ENCODE measurements at places on chromosomes 11 and 22.
A peak's percentile ranks its signal among the peaks of the same experiment; 100 is the strongest.

DNA sequence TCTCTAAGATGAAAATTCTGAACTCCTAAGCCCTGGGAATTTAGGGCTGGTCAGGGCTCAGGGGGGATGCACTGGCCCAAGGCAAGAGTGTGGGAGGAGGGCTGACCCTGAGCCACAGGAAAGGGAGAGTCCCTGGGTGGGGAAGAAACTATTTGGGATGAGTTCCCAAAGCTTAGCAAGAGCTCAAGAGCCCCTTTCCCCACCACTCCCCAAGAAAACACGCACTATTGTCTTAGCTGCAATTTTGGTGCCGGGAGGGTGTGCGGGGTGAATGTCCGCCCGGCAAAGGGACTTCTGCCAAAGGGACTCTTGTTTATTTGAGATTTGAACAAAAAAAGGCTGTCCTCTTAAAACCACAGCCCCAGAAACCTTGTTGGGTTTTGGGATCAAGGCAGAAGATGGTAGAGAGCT lies 37.0 kb downstream of the KIAA1671 start:
- DNase-seq: no peak

GRCh38 chr11:34575261-34575660 lies 45.6 kb upstream of the EHF start:
- DNase-seq: no peak

- no peak for DNase-seq
Measured at GRCh38 chr11:79940165-79940564, 499.3 kb upstream of the TENM4 start.

- no peak for DNase-seq
Measured at GRCh38 chr11:122599434-122599833, 56.1 kb upstream of the UBASH3B start.

GRCh38 chr22:48692734-48693376 lies 1134.8 kb downstream of the BRD1 start:
- DNase-seq: no peak

GRCh38 chr11:10236840-10237239 lies 57.2 kb downstream of the SBF2 start:
- no peak for DNase-seq

DNA sequence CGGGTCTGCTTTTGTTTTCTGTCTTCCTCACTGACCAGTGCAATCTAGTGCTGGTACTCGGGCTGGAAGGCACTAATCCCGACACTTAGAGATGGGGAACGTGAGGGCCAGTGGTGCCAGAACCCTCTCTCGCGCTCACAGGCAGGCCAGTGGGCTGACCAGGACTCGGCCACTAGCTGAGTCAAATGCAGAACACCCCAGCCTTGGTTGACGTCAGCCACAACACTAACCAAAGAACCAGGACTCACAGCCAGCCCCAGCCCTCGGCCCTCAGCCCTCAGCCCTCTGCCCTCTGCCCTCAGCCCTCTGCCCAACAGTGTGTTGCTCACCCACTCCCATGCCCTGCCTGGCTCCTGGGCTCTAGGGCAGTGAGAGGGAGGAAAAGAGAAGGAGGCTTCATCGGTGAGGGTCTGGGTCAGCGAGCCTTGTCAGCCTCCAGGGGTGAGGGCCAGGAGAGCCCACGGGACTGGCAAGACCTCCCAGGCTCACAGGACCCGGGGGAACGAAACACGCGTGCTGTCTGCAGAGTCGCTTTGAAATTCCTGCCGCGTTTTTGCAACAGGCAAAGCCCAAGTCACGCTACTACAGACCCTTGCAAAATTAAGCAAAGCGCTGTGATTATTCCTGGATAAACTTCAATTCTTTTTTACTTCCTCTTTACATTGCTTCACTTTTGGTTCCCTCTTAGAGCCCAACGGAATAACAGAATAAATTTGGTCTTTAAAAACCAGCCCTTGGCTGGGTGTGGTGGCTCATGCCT lies 27.5 kb downstream of the KIAA0930 start:
- no peak for DNase-seq

DNA sequence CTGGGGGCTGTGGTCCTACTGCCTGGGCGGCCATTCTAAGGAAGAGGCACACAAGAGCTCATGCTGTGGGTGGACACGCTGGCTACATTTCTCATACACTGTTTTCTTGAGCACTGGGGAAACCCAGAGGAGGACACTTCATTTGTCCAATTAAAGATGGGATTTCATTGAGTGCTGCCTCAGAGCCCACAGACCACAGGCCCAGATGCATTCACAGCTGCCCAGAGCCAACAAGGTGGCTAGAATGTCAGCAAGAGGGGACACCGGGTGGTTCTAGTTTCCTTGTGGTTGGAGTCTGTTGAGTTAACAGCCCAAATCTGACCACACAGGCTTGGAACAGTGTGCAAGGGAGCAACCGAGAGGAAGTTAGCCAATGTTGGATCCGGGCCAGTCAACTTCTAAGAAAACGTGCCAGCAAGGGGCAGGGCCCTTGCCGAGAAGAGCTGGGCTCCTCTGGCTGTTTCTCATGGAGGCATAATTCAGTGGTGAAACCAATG lies 35.0 kb upstream of the SORL1 start:
- peak; percentile 5 for DNase-seq

DNA sequence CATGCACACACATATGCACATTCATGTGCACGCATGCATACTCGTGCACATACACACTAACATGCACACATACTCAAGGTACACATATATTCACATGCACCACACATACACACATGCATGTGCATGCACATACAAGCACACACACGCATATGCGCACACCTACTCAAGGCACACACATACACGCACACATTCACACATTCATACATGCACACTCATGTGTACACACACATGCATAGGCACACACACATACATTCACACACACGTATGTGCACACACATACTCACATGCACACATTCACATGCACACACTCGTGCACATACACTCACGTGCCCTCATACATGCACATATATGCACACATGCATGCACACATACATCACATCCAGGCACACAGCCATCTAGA lies 489.0 kb downstream of the MN1 start:
- no peak for DNase-seq

GRCh38 chr11:58075781-58076180 lies 45.0 kb downstream of the OR6Q1 start:
- DNase-seq: no peak

GRCh38 chr11:70078095-70078780 lies at the start of gene ANO1:
ANO1 (plus strand) TSS chr11:70078317; CDS start chr11:70078607, 290 bp downstream.
- DNase-seq: no peak

DNA sequence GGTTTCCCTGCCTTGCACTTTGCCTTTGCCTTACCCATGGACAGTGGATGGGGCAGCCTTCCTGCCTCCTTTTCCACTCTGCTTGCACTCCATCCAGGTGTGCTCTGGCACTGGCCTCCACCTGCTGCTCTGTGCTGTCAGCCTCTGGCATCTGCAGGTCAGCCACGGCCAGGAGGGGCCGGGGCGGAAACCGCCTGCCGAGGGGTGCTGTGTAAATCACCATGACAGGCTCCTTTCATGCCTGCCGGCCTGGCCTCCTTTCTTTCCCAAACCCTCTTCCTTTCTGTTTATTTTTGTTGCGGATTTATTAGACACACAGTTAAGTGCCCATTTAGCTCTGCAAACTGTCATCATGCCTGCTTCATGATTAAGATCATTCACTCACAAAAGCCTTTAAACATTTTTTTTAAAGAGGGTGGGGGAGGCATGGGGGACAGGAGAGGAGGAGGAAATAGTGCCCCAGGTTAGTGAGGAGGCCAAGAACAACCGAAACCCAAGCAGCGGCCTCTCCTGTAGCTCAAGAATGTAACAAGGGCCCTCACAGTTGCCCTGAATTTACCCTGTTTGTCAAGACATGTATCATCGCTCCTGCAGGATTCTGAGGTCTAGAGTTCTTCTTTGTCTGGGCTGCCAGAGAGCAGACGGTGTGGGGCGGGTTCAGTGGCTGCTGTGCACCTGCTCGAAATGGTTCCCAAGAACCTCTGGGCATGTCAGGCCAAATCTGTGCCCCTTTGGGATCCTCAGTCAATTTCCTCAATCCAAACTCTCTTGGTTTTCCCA lies 83.3 kb downstream of the BARX2 start:
- no peak for DNase-seq

DNA sequence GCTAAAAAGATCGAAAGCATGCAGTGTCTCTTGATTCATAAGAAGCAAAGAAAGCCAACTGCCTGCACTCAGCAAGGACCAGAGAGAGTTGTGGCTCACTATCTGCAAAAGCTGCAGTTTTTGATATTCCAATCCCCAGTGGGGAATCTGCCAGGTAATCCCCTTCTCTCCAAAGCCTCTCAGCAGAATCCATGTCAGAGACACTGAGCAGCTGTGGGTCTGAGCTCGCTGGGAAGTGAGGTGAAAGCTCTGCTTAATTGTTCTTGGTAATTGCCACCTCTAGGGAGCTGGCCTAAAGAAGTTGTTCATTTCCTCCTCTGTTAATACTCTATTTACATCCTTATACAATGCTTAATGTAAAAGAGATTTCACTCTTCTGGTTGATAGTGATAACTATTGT lies 261.3 kb upstream of the LRRC4C start:
- no peak for DNase-seq

DNA sequence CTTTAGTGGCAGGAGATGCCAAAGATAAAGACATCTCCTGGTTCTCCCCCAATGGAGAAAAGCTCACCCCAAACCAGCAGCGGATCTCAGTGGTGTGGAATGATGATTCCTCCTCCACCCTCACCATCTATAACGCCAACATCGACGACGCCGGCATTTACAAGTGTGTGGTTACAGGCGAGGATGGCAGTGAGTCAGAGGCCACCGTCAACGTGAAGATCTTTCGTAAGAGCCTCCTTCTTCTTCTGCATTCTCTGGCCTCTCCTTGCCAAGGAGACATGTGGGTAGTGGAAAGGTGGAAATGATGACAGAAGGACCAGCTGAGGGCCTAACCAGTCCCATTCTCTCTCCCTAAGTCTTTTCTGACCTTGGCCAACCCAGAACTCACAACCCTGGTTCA lies 110.1 kb upstream of the TTC12 start:
- DNase-seq: no peak

DNA sequence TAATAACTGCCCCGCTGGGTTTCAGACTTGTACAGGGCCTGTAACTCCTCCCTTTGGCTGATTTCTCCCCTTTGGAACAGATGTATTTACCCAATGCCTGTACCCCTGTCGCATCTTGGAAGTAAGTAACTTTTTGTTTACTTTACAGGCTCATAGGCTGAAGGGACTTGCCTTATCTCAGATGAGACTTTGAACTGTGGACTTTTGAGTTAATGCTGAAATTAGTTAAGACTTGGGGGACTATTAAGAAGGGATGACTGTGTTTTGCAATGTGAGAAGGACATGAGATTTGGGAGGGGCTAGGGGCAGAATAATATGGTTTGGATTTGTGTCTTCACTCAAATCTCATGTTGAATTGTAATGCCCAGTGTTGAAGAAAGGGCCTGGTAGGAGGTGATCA lies 62.0 kb downstream of the TRPC6 start:
- DNase-seq: no peak

- DNase-seq: no peak
Measured at GRCh38 chr22:26409719-26410335, 19.2 kb upstream of the ASPHD2 start.

GRCh38 chr11:132051704-132052103 lies 681.3 kb downstream of the NTM start:
- no peak for DNase-seq

DNA sequence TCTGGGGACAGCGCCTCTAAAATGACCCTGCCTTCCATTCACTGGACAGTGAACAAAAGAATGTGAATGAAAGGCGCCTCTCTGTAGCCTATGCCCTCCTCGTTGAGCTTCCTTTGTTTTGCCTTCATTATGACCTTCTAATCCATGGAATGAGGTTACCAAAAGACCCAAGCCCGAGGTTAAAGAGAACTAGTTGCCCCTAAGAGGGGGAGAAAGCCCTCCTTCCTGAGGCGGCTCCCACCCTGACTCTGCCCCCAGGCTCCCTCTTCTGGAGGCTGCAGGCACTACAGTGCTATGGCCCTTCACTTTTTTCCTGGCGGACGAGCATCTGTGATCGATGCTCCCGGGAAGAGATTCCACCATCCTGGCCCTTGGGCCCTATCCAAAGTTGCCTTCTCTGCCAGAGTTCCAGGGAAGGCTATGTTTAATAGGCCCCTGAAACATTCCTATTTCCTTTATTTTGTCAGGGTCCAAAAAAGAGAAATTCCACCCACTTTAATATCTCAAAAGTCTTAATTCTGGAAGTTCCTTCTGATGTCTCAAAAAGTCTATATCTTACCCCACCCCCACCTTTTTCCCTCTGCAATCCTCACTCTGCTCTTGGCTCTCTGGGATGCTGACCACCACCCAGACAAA lies 147.3 kb downstream of the FEZ1 start:
- peak; percentile 5 for DNase-seq

DNA sequence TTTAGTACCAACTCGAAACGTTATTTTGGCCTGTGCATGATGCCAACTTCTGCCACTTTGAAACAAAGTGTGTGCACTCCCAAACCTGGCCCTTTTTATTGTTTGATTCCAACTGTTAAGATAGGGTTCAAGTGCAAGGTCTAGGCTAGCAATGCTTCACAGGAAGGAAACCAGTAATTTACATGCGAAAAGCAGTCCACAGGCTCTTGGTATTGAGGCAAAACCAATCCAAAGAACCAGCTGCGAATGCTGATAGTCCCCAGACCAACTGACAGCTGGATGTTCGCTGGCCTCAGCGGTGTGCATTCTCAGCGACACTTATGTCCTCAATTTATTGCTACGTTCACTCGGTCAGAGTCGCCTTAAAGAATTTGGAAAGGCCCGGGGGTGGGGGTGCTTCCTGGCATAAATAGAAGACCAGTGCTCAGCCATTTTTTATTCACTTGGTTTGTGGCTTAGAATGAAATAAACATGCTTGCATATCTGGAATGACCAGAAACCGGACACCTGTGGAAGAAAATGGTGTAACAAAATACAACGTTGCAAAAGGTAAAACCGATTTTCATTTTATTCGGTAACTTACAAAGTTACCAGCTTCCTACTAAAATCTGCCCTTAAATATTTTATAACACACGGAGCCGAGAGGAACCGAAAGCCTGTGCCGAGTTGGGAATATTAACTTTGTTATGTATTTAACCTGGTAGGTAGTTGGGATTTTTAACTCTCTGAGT lies 1.6 kb downstream of the CPT1A start:
- DNase-seq: no peak

DNA sequence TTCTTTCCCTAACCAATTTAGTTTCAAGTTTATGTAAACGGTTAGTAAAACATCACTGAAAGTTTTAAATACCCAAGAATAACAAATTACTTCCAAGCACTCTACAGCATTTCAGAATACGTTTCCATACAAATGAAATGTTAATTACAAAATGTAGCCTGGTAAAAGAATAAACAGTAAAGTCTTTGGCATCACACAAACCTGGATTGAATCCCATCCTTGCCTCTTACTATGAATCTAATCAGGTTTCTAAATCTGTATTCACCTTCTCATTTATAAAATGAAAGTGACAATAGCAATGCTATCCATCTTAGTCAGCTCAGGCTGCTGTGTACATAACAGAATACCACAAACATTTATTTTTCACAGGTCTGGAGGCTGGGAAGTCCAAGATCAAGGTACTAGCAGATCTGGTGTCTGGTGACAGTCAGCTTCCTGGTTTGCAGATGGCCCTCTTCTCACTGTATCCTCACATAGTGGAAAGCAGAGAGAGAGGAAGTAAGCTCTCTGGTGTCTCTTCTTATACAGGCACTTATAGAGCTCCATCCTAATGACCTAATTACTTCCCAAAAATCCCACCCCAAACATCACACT lies 19.2 kb downstream of the FAM168A start:
- DNase-seq: no peak

Data from stimulated activated CD8-positive, alpha-beta memory T cell treated with anti-CD3 and anti-CD28 coated beads, Interleukin-7, amount 100 ng/mL, for 4 hours (primary cell).